NCI-H526 (cell line): ENCODE measurements at places on chromosomes 11 and 22.
A peak's percentile ranks its signal among the peaks of the same experiment; 100 is the strongest.

- no peak for DNase-seq
These were observed 110.4 kb downstream of the ELP4 start for GRCh38 chr11:31619980-31620379.

DNA sequence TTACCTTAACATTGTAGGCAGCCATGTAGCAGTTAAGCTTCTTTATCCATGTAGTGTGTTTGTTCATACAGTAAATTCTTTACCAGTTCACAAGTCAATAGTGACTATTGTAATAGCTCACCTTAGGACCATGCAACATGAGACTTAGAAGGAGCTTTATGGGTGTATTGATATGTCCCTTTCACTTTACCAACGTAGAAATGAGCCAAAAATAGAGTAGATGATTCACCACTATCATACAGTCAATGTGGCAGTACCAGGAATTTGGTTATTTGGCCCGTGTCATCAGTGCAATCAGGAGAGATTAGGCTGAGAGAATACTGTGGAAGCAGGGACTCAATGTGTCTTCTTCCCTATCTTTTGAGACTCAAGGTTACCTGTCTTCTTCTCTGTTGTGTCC, 4.7 kb downstream of the ZDHHC13 start:
- DNase-seq, result no peak

- DNase-seq, result no peak
These were observed 745 bp upstream of the SHISAL1 start for GRCh38 chr22:44313385-44314006.

DNA sequence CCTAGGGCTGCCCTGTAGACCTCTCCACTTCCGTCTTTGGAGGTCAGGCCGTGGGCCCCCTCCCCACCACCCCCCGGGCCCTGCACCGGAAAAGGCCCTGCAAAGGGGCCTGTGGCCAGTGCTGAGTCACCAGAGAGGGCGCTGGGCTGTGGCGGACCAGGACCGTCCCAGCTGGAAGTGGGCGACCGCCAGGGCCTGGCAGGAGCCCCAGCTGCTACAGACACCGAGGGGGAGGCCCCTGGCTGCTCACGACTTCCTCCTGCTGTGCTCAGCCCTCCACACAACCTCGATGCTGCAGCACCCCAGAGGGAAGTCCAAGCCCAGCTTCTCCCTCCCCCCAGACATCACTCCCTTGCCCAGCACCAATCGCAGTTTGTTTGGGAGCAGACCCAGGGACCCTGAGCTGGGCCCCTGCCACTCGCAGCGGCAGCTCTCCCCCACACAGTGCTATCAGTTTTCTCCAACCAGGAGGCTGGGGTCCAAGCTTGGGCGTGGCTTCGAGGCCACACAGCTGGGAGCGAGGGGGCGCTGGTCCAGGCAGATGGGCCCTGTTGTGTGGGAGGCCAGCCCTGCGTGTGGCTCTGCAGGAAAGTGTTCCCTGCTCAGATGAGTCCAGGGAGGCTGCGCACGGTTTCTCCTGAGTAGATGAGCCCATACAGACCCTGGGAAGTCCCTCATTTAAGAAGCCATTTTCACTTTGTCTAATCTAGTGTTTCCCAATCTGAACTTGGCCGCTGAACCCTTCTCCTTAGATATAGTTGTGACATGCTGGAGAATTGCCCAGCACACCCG, 5.6 kb upstream of the SH3BP1 start:
- DNase-seq, result no peak

DNA sequence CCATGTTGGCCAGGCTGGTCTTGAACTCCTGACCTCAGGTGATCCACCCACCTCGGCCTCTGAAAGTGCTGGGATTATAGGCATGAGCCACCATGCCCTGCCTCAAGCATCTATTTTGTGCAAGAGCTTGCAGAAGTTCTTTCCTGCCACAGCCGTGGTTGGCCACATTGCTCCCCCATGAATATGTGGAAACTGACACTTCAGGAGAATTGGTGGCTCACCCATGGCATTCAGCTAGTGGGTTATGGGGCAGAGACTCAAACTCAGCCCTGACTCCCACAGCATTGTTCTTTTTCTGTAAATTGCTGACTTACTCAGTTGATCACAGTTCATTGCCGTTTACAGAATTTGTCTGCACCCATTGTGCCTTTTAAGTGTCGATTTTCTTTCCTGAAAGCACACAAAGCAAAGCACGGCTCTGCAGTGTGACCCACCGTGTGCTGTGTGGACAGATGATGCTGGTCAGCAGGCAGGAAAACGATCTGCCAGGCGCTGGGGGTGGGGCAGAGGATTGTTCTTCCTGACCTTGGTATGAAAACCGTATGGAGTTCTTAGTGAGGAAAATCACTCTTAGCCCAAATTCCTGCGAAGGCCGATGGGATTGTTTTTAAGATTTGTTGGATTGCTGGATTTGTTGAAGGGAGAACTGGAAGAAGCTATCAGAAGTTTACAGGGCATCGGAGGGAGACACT, 115.6 kb downstream of the PTPRJ start:
- no peak for DNase-seq

DNA sequence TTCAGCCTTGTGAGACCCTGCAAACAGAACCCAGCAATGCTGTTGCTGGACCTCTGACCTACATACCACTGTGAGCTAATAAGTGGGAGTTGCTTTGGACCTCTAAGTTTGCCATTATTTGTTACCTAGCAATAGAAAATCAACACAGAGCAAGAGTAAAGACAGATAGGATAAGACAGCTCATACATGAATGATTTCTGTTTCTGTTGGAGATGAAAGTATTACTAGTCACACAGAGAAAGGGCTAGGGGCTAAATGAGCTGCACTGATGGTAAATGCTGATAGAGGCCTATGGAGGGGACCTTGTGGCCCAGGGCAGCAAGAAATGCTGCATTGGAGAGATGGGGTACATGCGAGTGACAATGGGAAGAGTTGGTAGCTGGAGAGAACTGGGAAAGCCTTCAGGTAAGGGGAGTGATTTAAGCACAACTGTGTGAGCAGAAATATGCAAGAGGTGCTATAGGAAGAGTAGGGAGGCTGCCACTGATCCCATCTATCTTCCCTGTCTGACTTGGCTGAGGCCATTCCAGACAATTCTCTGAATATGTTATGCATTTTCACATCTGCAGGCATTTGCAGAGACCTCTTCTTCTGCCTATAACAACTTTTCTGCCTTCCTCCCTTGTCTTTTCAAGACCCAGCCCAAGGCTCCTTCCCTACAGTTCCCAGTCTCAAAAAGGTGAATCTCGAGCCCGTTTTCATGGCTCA, 46.1 kb upstream of the SYN3 start:
- no peak for DNase-seq

DNA sequence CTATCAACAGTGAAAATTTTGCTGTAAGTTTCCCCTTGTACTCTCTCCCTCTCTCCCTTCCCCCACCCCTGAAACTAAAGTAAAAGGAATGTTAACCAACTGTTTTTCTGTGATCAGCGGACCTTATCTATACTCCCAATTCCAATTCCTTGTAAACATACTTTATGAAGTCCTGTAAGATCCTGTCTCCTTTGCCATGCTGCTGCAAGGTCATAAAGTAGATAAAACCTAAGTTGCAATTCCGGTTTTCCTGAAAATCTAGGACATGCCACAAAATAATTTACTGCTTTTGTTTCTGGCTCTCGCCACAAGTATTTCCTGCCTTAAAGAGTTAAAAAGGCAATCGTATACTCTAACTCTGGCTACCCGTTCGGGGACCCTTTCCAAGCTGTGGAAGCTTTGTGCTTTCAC, 1469.0 kb downstream of the LRRC4C start:
- DNase-seq, result no peak

DNA sequence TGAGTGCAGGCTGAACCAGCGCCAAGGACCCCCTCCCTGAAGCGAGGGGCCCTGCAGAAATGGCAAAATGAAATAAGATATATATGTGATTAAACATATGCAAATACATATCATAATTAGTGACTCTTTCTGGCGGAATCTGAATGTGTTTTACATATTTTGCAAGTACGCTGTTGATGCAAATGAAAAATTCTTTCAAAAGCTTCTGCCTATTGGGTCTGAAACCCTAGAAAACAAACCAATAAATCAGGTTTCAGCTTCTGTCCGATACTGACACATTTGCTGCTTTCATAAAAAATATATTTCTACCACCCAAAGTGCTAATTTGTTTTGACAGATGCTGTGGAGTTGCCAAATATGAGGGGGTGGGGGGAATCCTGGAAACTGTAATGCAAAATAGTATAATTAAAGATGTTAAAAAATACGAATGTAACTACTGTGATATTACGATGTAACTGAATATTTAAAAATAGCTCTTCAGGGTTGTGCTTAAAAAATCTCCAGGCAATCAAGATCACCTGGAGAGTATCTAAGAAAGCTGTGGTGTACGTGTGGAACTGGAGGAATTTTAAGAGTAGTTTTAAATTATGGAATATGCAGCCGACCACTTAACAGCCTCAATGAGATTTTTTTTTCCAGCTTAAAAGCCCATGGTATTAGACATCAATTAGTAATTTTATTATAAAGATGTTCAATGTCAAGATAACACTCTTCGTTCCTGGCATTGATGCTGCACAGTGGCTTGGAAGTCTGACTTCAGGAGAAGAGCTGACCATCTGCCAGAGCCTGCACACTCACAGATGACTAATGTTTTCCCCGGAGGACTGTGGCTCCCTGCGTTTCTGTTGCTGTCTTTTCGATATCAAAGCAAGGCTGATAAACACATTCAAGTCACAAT, 122.2 kb upstream of the RCN1 start:
- peak; percentile 84 for DNase-seq
